ENCODE measurements at places on chromosomes 2 and 18.

DNA sequence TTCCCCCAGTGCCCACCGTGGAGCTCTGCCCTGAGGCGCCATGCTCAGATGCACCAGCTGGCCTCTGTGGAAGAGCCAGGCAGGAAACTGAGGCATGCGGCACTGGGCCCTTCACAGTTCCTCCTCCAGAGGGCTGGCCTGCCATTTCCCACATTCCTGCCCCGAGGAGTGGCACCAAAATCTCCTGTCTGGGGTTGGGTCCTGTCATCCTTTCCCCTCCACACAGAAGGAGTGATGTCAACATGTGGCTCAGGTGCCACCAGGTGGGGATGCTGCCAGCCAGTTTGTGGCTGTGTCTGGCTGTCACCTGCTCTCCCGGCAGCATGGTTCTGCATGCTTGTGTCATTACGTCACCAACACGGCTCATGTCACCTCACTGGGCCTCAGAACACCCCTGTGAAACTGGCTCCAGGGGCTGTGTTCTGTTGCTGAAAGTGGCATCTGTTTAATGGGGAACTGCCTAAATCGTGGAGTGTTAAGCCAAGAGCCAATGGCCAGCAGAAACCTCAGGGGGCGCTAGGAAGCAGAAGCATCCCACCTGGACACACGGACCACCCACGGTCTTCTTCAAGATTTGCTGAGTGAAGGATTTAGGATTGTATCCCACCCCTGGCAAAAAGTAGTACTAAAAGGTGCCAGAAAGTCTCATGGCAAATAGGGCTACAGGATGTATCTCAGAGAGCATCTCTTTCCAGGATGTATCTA is 51.3 kb downstream of the ZAP70 start:
- no peak for DNase-seq

- no peak for DNase-seq
Observed at GRCh38 chr2:36433311-36434217, 78.0 kb downstream of the CRIM1 start.

DNA sequence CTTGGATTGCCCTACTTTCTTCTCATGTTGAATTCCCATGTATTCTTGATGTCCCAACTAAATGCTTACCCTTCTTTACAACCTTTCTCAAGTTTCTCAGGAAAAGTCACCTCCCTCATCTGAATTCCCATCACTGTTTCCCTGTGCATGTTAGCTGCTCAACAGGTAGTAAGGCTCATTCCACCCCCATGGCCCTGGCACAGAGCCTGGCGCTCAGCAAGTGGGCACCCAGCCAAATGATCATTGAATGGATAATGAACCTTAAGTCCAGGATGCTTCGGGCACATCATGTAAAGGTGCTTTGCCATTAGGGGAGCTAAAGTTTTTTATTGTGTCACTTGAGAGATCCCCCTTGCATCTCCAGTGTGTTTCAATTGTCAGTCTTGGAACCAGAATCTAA is 124.0 kb downstream of the PKP4 start:
- no peak for DNase-seq

- no peak for DNase-seq
Observed at GRCh38 chr2:158713523-158714138, 81.5 kb upstream of the DAPL1 start.

GRCh38 chr2:232888099-232888836 is 18.2 kb downstream of the SNORC start:
- no peak for DNase-seq

DNA sequence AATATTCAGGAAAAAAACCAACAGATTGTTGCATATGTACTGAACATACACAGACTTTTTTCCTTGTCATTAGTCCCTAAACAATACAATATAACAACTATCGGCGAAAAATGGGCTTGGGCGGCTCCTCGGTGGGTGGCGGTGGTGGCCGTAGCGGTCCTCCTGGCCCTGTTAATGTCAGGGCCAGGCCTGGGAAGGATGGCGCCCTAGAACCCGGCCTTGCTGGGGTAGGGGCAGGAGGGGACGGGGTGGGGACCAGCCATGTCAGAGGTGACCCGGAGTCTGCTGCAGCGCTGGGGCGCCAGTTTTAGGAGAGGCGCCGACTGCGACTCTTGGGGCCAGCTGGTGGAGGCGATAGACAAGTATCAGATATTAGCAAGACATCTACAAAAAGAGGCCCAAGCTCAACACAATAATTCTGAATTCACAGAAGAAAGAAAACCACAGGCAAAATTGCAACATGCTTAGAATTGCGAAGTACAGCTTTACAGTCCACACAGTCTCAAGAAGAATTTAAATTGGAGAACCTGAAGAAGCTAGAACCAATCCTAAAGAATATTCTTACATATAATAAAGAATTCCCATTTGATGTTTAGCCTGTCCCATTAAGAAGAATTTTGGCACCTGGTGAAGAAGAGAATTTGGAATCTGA is 36.5 kb downstream of the ROCK2 start:
- no peak for DNase-seq

GRCh38 chr2:147521936-147522335 is 322.9 kb upstream of the ACVR2A start:
- no peak for DNase-seq

DNA sequence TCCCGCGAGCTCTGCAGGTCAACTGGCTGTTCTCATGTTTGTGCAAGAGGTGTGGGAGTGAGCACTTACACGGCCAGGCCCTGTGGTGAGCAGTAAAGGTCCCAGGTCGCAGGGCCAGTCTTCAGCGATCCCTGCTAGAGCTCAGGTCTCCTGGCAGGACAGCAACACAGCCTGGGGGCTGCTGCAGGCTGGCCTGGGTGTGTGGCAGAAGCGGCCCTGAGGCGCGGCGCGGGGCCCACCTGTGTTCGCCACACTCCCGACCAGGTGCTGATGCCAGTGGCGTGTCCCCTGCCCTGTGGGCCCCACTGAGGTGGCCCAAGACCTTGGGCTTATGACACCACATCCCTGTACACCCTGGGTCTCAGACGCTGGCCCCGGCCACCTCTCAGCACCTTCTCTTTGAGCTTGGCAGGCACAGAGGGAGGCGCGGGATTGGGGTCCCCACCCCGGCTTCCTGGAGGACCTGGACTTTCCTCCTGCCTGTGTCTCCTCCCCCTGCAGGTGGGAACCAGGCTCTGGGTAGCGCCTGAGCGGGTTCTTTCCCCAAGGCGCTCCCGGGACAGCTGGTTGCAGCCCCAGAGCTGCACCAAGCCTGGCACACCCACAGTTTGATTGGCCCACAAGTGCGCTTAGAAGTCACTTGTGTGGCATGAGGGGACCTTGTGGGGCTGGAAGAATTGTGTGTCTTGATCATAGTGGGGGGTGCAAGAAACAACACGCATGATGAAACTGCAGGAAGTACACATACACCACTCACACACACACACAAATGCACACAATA is 59.2 kb downstream of the TWIST2 start:
- DNase-seq, result no peak

GRCh38 chr18:79242246-79242645 is 153.5 kb upstream of the NFATC1 start:
- no peak for DNase-seq

- no peak for DNase-seq
Observed at GRCh38 chr2:109201465-109202327, 72.7 kb downstream of the SH3RF3 start.

- peak; percentile 36 for DNase-seq
Observed at GRCh38 chr2:86441882-86442641, 891 bp downstream of the KDM3A start.

DNA sequence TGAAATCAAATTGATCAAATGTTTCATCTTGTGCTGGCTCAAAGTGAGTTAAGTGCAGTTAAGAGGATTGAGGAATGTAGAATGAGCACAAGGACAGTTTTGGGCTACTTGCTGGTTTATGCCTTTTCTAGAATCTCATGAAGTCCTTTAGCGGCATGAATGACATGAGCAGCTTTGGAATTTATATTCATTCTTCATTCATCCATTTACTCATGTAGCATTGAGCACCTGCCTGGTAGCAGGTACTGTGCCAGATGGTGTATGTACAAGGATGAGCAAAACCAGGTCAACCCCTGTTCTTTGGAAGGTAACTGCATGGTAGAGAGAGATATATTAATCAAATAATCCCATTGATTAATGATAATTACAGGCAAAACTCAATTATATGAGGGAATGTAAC is 1.2 kb downstream of the ICOS start:
- no peak for DNase-seq

DNA sequence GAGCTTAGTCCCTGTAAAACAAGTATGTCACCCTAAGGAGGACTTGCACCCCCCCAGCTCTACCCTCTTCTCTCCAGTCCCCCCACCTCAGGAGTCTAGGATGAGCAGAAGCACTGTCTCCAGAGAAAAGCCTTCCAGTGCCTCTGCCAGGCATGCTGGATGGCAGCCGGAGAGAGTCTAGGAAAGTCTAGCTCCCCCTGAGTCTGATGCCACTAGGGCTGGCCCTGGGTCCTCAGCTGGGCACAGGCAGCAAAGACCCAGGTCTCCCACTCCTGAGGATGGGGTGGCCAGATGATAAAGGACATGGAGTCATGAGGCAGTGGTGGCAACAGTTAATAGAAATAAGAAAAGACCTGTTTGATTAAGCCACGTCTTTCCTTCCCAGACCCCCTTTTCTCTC is 225.6 kb downstream of the CYP26B1 start:
- DNase-seq, result no peak

DNA sequence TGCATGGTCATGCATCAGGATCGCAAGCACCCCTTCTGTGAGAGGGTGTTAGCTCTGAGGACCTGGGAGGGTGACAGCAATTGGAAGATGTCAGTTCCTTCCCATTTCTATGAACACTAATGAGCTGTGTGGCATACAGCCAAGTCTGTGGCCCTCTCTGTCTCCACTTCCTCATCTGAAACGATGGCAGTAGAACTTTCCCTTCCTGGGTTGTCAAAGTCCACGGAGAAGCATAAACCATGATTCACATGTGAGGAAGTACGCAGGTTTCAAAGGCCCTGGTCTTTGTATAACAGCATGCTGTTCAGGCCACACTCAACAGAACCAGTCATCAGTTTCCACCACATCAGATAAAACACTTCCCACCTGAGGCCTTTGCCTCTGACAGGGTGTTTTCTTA is 167.4 kb upstream of the RAB6C start:
- no peak for DNase-seq

- DNase-seq, result no peak
Observed at GRCh38 chr2:46461709-46462171, 17.6 kb upstream of the TMEM247 start.

DNA sequence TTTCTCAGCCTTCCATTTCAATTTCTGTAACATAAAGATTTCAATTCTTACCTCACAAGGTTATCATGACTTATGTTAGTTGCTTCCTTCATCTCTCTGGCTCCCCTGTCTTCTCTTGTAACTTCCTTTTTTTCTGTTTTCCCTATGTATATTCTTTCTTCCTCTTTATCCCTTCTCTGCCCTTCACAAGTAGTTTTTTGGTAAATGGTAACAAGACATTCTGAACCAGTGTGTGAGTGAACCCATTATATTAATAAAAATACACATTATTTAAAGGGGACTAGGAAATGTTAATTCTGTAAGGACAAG is 8.4 kb downstream of the ACSL3 start:
- no peak for DNase-seq

- no peak for DNase-seq
Observed at GRCh38 chr2:75707901-75708300, 2.8 kb downstream of the GCFC2 start.

GRCh38 chr2:143852759-143853158 is 667.2 kb downstream of the ZEB2 start:
- DNase-seq, result no peak

DNA sequence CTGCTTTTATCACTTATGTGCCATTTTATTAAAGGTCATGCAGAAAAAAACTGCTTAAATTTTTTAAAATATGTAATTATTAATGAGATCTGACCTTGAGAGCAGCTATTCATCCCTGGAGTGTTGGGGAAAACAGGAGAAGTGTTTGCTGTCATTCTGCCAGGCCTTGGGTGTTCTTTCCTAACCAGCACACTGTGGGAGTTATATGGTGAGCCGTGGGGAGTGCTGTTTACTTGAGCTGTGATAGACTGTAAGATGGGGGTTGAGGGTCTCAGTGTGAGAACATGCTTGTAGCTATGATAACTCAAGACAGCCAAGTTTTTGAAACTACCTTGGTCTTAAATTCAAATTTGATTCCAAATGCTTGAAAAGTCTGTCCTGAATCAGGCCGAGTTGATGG is 101.3 kb upstream of the ARHGAP28 start:
- DNase-seq, result no peak

- DNase-seq, result no peak
Observed at GRCh38 chr2:96888072-96889011, 18.5 kb upstream of the SEMA4C start.

DNA sequence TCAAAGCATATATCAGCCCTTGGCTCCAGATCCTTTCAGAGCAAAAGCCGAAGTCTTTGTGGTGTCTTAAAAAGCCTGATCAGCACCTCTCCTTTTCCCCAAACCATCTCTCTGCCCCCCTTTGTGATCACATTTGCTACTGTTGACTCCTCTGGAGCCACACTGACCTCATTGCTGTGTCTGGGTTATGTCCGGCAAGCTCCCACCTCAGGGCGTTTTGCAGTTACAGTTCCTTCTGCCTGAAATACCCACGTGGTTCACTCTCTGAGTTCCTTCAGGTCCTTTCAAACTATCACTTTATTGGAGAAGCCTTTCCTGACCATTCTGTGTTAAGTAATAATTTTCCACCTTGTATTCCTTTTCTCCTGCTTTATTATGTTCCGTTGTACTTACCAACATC is 11.8 kb downstream of the C2orf69 start:
- DNase-seq, result no peak

DNA sequence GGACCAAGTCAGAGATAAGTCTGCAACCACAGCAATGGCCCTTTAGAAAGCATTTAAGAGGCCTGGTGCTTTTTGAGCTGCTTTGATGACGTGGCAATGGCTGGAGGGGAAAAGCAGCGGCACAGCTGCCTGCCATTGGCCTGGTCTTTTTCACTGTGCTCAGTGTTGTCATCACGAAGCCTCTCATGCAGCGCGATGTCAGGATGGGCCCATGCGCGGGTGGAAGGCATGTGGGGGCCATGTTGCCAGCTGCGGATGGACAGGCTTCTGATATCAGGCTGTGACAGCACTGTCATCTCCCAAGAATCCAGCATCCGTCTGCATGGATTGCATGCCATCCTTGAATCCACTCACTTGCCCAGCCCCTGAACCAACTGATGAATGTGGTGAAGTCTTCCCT is 204.5 kb downstream of the ACKR3 start:
- DNase-seq, result no peak

- DNase-seq, result no peak
Observed at GRCh38 chr2:7109533-7109885, 192.3 kb downstream of the RNF144A start.

DNA sequence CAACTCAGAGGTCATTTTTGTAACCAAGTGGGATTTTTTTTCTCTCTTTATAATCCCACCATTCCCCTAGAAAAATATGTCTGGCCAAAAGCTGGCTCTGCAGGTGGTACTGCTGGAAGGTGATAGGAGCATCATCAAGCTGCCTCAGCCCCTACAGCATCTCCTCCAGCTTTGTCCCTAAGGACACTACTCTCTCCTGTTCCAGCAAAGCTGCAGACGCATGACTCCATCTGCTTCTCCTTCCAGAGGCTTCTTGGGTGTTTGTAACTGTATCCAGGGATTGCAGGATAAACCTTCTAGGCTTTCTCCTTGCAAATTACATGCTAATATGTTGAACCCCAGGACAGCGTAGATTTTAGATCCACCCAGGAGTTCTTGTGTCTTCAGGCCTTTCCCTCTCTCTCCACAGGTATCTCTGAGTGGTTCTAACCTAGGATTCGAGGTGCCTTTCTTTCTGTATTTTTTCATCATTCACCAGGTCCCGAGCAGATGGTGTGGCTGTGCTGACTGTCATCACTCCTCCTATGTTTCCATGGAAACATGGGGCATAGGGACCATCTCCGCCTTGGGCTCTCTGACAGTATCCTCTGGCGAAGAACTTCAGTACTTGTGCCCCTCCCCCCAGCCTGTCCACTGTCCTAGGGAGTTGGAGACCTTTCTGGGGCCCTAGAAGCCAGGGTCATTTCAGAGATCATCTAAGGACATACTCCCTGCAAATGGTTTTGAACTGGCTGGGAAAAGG is 34.3 kb downstream of the AFF3 start:
- no peak for DNase-seq

All from activated CD4-positive, alpha-beta T cell treated with anti-CD3 and anti-CD28 coated beads, Interleukin-2, amount 50 U/mL, for 24 hours (primary cell).